ENCODE measurements at places on chromosomes 4 and X. TPM values are rescaled to one million over a fixed set of nuclear protein-coding genes. Genes with fewer than 3 reads are reported as not detected.

Gene PABPC4L
- 0.47 TPM for total RNA-seq

Gene WAS
- not detected for total RNA-seq

- H3K4me1 ChIP-seq: no peaks in the 10 kb centered on the region
- no peaks in the 10 kb centered on the region for H3K27me3 ChIP-seq
- no peak overlapping the region for H3K27ac ChIP-seq
- no peak overlapping the region for H3K4me3 ChIP-seq
Observed at GRCh38 chrX:13452283-13452682, 117.1 kb upstream of the EGFL6 start.

Gene RPS6KA6
- 4.7 TPM for total RNA-seq

- no peaks in the 10 kb centered on the region for H3K36me3 ChIP-seq
- peaks cover 18% of the 10 kb centered on the region for H3K4me1 ChIP-seq
- DNase-seq: peak; percentile 58
Observed at GRCh38 chr4:173371292-173372192, 788 bp downstream of the SAP30 start.

GRCh38 chr4:180811556-180811955, 1431.6 kb upstream of the TENM3 start:
- no peaks in the 10 kb centered on the region for H3K36me3 ChIP-seq
- no peak overlapping the region for H3K27ac ChIP-seq
- H3K4me1 ChIP-seq: no peaks in the 10 kb centered on the region
- peaks cover 23% of the 10 kb centered on the region for H3K27me3 ChIP-seq
